NCI-H510A treated with DMSO at 0.1 percent for 48 hours (cell line): ENCODE measurements at places on chromosomes 2 and 18.
A peak's percentile ranks its signal among the peaks of the same experiment; 100 is the strongest.

DNA sequence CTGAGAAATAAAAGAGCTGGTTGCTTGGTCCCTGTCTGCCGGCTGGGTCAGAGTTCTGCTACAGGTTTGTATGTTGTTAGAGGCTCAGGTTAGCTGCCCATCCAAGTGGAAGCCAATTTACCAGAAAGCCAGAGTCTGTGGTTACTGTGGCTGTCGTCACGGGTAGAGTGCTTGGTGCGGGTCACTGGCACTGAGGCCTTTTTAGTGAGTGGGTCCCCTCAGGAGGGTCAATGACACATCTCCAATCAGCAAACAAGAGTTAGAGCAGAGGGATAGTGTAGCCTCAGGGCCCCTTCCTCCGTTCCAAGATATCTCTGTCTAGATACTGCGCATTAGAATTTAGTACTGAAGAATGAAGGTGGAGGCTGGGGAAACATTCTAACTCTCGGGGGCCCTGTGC is 41.2 kb downstream of the CTIF start:
- no peak for DNase-seq

- DNase-seq = no peak
Measured at GRCh38 chr2:27379383-27379835, 1.1 kb downstream of the ZNF513 start.

- peak; percentile 70 for DNase-seq
Measured at GRCh38 chr2:132479155-132479554, 62.5 kb downstream of the GPR39 start.

- peak; percentile 97 for DNase-seq
Measured at GRCh38 chr2:233290051-233290845, 17.4 kb upstream of the SAG start.

- DNase-seq = no peak
Measured at GRCh38 chr2:30323499-30323898, 92.2 kb downstream of the LBH start.

- no peak for DNase-seq
Measured at GRCh38 chr2:71665168-71666093, 212.1 kb downstream of the DYSF start.

GRCh38 chr2:159880729-159881128 is 82.7 kb upstream of the CD302 start:
- peak; percentile 4 for DNase-seq

DNA sequence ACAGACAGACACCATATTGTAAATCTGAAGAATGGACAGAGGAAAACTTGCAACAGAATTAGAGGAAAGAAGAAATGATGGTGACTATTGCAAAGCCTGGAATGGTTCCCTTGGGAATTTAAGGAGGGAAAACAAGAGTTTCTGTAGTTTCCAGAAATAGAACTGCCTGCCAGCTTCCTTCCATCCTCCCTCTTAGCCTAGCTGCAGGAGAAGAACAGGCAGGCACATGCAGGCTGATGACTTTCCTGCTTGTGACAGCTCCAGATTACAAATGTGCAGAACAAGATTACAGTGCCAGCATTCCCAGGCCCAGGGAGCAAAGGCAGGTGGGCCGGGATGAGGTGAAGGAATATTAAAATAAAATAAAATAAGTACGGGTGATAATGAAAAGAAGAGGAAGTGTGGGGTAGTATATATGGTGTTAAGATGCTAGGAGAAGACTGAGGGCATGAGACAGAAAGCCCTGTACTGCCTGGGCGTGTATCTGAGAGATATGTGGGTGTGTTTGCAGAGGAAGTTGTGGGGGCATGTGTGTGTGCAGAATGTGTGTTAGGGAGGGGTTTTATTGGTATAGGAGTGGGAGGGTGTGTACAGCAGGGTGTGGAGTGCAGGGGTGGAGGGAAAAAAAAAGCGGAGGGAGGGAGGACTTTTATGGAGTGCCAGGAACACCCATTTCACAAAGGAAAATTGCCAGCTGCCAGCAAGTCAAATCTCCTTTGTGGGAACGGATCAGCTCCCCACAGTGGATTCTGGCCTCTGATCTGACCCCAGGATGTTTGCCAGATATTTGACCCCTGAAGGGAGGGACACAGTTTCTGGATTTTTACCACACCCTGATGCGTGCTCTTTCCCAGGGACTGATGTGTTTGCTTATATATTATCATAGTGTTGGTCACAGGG is 43.9 kb upstream of the NEMP2 start:
- DNase-seq = peak; percentile 46

GRCh38 chr2:27506587-27506986 is 9.9 kb downstream of the GCKR start:
- DNase-seq = no peak

GRCh38 chr18:55794288-55795052 is 206.5 kb upstream of the TCF4 start:
- DNase-seq = no peak

GRCh38 chr2:23509596-23510292 is 124.8 kb downstream of the KLHL29 start:
- DNase-seq = no peak

GRCh38 chr2:57943315-57943714 is 103.3 kb upstream of the VRK2 start:
- no peak for DNase-seq

GRCh38 chr2:95056044-95056443 is 30.5 kb downstream of the MAL start:
- DNase-seq = no peak

- DNase-seq = peak; percentile 79
Measured at GRCh38 chr2:10668402-10669012, 21.3 kb downstream of the NOL10 start.

GRCh38 chr18:30658306-30658705 is 384.2 kb downstream of the DSC3 start:
- DNase-seq = no peak

DNA sequence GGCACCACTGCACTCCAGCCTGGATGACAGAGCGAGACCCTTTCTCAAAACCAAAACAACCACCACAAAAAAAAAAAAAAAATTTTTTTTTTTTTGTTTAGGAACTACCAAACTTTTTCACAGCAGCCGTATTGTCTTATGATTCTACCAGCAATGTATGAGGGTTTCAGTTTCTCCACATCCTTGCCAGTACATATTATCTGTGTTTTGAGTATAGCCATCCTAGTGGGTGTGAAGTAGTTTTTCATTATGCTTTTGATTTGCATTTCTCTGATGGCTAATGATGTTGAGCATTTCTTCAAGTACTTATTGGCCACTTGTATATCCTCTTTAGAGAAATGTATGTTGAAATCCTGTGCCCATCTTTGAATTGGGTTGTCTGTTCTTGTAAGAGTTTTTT is 51.7 kb downstream of the COX7A2L start:
- no peak for DNase-seq

- no peak for DNase-seq
Measured at GRCh38 chr2:161606327-161606726, 17.9 kb upstream of the SLC4A10 start.

GRCh38 chr2:233356546-233357308 is 2.4 kb downstream of the DGKD start:
- no peak for DNase-seq

- DNase-seq = no peak
Measured at GRCh38 chr2:196266855-196267254, 95.5 kb upstream of the STK17B start.

DNA sequence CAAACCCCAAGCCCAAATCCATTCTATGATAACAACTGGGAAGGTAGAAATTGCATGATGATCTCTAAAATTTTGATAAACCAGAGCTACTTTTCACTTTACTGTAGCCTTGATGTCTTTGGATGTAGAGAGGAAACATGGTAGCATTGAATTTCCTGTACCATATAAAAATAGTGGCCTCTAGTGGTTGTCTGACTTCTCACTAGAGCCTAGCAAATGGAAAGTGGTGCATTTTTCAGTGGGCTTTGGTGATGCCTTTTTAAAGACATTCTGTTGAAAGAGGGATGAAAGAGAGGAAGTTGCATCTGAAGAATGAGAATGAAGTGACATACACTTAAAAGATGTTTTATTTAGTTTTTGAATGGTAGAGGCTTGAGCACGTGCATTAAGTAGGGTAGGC is 662.2 kb downstream of the XIRP2 start:
- no peak for DNase-seq

- DNase-seq = no peak
Measured at GRCh38 chr2:227252831-227253230, 72.2 kb upstream of the MFF start.

- DNase-seq = no peak
Measured at GRCh38 chr2:101395545-101396315, 8.4 kb upstream of the CREG2 start.

DNA sequence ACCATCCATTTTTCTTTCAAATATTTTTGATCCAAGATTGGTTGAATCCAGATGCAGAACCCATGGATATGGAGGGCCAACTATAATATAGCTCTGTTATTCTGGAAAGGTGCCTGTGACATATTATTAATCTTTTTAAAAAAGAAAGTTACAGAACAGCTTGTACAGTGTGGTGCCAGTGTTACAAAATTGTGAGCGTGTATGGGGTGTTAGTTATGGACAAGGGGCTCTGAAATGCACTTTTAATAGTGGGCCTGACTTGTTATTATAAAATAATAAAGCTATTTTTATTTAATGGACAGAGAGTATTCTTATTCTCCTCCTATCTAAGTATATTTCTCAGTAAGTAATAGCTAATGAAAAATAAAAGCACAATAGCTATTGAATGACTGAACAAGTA is 111.2 kb downstream of the FARSB start:
- no peak for DNase-seq
